ENCODE measurements at places on chromosomes 12 and 14. TPM values are rescaled to one million over a fixed set of nuclear protein-coding genes. Genes with fewer than 3 reads are reported as not detected.

Gene TMEM260
- total RNA-seq = 18.4 TPM

Gene TEAD4
- 5.7 TPM for total RNA-seq

Gene OR6C3
- not detected for total RNA-seq

Gene P3H3
- total RNA-seq = 121 TPM

Gene MSI1
- total RNA-seq = not detected

Gene CLEC1B
- total RNA-seq = not detected

Gene FKBP4
- 45.3 TPM for total RNA-seq

Gene PRB2
- total RNA-seq = not detected

Gene IAPP
- not detected for total RNA-seq

Gene SOX5
- 7.9 TPM for total RNA-seq

Gene RASSF9
- 0.87 TPM for total RNA-seq

Gene CLBA1
- 9.8 TPM for total RNA-seq

Gene CLEC14A
- total RNA-seq = 15.9 TPM

Gene SLC24A4
- under 0.01 TPM for total RNA-seq

Gene SLC5A8
- not detected for total RNA-seq

Gene HSPB8
- total RNA-seq = 26.8 TPM

Gene GNB3
- 1.7 TPM for total RNA-seq

Gene KRT83
- not detected for total RNA-seq

Gene TAS2R50
- 6.8 TPM for total RNA-seq

Gene INHBC
- not detected for total RNA-seq

Gene IQSEC3
- total RNA-seq = under 0.01 TPM

Gene OTX2
- total RNA-seq = not detected

Gene TTC6
- under 0.01 TPM for total RNA-seq

Gene RIN3
- 8.8 TPM for total RNA-seq

Gene FIGNL2
- 0.29 TPM for total RNA-seq

Gene RAB15
- total RNA-seq = 4.1 TPM
